ENCODE measurements at places on chromosomes 5 and 9. TPM values are rescaled to one million over a fixed set of nuclear protein-coding genes. Genes with fewer than 3 reads are reported as not detected.

The CEMIP2 gene
- total RNA-seq: 40.4 TPM

The PPP1R26 gene
- total RNA-seq: 13.4 TPM

The PCDHGB5 gene
- 13.2 TPM for total RNA-seq

The KCNV2 gene
- total RNA-seq: not detected

Data from GM23248 (cell line).